ENCODE measurements at places on chromosomes 2 and 18.

GRCh38 chr2:43389581-43390466 lies 163.4 kb upstream of the ZFP36L2 start:
- no peak for DNase-seq

DNA sequence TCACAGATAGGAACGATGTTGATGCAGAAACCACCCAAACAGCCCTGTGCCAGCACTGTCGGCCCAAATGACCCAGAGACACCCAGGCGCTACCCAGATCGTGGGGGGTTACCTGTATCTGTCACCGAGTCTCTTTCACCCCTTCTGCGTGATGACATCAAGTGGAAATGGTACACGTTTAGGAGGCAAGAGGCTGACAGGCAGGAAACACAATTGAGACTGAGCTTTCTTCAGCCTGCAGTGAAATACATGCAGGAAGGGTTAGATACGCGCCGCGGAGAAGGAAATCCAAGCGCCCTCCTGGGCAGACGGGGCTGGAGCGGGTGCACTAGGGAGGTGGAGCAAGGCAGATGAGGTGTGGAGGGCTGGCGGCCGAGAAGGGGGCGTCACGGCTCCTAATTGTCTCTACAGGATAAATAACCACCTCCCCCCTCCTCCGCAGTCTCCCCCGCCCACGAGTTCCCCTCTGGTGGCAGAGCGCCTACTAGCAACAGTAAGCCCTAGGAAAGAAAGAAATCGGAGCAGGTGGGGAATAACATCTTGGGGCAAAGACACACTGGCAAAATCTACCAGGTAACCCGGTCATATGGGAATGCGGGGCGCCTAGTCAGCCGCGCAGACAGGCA lies at the start of gene RNF152:
Gene RNF152, minus strand, starts transcription at position 325 of the 626 bp plus-strand sequence. CDS start 76,544 bp downstream, outside the sequence.
- no peak for DNase-seq

- no peak for DNase-seq
These were observed 55.0 kb upstream of the CTLA4 start for GRCh38 chr2:203812294-203813221.

DNA sequence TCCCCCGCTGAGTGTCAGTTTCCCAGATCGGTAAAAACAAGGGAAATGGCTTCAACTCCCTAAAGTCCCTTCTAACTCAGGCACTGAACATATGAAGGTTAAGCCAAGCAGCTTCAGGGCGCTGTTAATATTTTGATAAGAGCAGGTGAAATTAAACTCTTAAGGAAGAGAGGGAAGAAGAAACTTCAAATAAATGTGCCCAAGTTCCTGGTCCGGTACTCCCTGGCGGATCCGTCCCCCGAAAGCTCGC lies 564 bp downstream of the TRABD2A start:
- no peak for DNase-seq

DNA sequence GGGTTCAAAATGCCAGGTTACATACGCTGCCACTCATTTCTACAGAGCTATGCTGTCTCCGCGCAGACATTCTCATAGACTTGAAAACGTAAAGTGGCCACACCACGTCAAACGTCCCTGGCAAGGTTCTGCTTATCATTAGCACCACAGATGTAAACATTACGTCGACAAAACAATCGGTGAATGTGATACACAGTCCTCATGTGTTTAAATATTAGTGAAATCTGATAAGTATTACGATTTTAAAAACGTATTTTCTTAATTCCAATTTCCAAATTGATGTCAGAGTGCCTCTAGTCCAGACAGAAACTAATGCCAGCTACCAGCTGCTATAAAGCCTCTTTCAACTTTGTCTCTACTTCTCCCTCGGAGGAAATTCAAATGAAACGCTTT lies 1.2 kb downstream of the STK17B start:
- DNase-seq, result peak; percentile 64

DNA sequence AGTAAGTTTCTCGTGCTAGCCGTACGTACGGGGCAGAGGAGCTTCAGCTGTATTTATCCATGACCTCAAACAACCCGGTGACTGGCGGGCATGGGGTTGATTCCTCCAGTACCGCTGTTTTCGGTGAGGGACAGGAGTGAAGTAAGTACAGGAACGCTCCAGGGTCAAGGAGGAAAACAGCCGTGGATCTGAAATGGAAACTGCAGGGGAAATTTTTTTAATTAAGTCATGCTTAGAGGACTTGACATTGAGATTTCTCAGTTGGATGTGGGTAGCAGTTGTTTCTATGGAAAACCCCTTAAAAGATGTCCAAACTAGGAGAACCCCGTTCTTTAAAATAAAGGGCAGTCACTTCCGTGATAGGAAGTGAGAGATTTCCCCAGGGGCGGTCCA lies 1.2 kb downstream of the RAB12 start:
- no peak for DNase-seq

DNA sequence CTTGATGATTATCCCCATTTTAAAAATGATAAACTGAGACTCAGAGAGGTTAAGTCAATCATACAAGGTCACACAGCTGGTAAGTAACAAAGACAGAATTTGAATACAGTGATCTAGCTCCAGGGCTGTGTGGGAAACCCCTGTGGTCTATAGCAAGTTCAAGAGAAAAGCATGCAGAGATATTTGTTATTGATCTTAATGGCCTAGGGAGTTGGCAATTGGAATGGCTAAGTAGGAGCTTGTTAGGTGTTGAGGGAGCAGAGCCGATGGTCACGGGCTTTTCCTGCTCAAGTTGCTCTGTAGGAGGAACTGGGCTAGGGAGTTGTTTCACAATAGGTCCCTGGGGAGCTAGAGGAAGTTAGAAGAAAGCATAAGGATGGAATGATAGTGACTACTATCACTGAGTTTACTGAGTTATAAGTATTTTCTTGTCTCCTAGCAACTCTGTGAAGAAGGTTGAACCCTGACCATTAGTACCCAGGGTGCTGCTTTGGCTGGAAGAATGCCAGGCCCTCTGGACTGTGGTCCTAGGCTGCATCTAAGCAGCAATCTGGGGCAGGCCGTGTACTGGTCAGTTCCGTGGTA lies 30.0 kb downstream of the RNF125 start:
- no peak for DNase-seq
